Femur (tissue), 1 donor: ENCODE measurements at places on chromosomes 3 and 15.

DNA sequence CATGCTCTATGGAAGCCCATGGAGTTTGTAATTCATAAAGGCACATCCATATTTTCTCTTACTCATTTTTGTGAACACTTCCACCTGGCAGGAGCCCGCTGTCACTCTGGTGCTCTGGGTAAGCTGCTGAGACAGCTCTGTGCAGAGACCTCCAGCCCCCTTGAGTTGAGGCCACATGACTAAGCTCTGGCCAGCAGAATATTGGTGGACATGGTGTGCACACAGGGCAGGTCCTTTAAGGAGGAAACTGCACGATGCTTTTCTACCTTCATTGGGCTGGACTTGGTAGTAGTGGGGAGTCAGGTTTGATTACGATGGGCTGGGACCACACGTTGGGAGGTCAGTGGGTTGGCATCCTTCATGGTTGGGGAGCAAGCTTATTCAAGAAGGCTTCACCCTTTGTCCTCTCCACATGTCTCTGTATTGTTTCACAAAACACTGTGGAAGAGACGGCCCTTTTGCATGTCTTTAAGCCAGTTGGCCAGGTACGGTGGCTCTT, 29.0 kb downstream of the CCNB2 start:
- no peak for DNase-seq

- no peak for DNase-seq
Measured at GRCh38 chr3:23221136-23221535, 18.0 kb downstream of the UBE2E2 start.

GRCh38 chr3:139676632-139677387, 962 bp downstream of the NMNAT3 start:
- DNase-seq = no peak

DNA sequence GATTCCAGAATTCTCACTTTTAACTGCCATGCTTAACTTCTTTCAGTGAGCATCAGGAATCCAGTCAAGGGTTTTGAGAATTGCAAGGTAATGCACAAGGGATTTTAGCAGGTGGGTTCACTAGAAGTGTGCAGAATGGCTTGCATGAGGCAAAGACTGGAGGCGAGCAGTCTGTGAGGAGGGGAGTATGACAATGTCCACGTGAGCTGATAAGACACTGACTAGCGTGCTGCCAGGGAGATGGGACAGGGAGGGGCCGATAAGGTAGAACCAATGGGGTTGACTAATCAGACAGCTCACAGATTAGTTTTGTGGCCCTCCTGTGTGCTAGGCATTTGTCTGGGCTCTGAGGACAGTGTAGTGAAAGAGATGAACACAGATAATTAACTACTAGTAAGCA, 102.0 kb upstream of the DAZL start:
- DNase-seq = no peak

DNA sequence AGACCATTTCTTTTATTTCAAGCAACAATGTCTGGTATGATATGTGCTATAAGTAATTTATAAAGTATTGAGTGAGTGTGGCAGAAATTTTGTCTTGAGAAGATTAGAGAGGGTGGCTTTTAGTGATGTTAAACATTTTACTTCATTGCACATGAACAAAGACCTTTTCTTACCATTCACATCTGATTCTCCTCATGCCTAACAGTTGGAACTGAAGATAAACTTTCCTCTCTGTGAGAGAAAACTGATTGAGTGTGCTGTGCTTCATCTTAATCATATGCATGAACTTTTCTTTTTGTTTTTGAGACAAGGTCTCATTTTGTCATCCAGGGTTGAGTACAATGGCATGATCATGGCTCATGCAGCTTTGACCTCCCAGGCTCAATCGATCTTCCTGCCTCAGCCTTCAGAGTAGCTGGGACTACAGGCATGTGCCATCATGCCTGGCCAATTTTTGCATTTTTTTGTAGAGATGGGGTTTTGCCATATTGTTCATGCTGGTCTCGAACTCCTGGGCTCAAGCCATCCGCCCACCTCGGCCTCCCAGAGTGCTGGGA, 377.7 kb upstream of the GOLIM4 start:
- no peak for DNase-seq

DNA sequence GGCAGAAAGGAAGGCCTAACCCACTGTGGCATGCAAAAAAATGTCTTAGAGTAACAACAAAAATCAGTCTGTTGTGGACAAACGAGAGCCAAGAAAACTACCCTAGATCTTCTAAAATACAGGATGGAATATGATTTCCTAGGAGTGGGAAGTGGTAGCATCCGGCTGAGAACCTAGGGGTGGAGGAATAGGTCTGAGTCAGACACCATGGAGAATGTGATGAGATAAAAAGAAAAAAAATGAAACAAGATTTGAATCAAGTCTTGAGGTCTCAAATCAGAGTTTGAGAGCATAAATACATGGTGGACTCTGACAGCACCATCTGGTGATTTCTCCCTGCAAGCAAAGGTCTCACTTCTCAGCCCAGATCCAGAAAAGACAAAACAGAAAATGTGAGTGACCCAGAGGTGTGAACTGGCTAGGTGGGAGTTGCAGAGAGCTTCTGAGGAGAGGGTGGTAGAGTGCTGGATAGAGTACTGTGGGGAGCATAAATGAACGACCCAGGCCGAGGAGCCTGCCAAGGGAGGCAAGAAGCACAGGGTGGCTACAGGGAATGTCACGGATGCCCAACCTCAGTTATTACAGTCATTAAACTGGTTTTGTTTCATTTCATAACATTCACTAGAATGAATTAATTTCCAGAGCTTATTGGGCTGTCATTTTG, 27.6 kb upstream of the VEPH1 start:
- DNase-seq = no peak

DNA sequence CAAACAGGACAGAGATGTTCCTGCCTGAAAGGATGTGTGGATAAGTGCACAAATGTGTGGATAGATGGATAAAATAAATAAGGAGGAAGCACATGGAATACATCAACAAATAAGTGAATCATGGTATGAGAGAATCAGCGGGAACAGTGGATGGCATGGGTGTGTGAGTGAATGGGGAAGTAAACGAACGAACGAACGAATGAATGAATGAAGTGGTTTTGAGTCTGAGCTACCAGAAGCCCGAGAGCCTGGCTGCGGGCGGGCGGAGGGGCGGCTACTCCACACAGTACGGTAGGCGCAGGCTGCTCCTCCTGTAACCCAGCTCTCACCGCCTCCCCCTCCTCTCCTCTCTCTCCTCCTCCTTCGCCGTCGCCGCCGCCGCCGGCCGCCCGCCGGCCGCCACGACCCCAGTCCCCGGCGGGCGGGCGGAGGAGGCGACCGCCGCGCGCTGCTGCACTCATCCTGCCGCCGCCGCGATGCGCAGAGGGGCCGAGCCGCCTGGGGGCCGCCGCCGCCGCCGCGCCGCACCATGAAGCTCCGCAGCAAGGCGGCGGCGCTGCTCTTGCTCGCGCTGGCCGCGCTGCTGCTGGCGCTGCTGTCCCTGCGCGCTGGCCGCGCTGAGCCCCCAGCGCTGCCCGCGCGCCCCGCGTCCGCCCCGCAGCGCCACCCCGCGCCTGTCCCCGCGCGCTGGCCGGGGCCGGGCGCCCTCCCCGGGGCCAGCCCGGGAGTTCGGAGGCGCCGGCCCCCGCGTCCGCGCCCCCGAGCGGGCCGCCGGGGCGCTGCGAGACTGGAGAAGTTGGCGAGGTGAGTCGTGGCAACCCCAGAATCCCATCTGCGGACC, at the start of gene GXYLT2:
GXYLT2 (plus strand) TSS at position 342 of the 841 bp plus-strand sequence; CDS start at position 530, 188 bp downstream.
- peak; percentile 89 for DNase-seq

DNA sequence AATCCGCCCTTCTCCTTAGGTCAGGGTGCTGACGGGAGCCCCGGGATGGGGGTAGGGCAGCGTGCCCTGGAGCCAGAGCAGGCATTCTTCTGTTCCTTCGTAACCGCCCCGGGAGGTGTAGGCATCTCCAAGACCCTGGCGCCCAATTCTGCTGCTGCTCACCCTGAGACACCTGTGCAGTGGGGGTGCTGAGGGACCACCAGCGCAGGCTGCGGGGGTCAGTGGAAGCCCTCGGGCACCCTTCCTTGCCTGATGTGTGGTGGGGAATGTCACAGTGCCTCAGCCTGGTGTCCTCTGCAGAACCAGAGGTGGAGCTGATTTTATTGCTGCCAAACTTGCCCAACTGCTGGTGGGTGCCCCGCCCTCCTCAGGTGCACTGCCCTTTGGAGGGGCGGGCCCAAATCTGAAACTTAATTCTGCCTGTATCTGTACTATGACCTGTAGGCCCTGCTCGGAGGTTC, 7.3 kb downstream of the CSK start:
- no peak for DNase-seq

- no peak for DNase-seq
Measured at GRCh38 chr3:160919942-160920341, 163.9 kb downstream of the PPM1L start.

DNA sequence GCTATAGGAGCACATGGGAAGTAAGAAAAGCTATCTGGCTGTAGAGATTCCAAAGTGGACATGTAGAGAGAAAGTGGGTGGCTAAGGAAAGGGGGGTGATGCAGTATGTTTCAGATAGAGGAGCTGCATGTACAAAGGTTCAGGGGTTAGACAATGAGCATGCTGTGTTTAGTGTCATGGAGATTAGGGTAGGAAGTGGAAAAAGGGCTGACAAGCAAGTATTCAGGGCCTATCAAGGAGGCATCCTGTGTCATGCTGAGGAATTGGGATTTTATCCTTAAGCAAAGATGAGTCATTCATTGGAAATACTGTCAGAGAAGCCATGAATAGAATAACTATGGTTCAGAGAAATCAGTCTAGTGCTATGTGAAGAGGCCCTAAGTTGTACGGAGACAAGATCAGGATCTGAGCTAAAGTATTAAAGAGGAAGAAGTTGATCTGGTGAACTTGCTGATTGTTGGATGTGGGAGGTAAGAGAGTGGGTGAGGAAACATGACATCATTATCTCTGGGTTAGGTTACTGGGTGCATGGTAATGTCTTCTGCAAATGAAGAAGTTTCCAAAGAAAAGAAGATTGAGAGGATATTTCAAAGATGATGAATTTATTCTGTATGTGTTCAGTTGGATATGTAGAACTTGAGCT, 176.7 kb upstream of the GOLIM4 start:
- no peak for DNase-seq
